Stimulated activated CD4-positive, alpha-beta T cell treated with anti-CD3 and anti-CD28 coated beads, Interleukin-1b, Interleukin-23, amount 100 ng/mL, for 1 hour (primary cell): ENCODE measurements at places on chromosomes 6 and 20.

DNA sequence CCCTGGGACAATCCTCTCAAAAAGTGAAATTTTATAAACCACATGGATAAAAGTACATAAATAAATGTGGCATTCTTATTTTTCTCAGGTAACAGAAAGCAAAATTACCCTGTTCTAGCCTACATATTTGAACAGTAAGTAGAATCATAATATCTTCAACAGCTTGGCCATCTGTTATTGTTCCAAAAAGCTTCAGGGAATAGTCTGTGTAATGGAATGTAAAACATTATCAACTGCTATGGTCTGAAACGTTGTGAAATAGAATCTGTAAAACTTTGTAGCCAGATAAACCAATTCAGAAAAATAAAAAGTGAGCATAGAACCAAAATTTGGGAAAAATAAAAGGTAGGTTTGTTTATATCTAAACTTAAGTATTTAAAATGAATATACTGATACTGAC, 114.7 kb downstream of the THEMIS start:
- DNase-seq = no peak

- DNase-seq = no peak
Measured at GRCh38 chr6:136604928-136605510, 54.8 kb upstream of the MAP7 start.

GRCh38 chr20:36504295-36504694, 37.0 kb upstream of the MYL9 start:
- no peak for DNase-seq

GRCh38 chr20:21808863-21809664, 103.6 kb downstream of the PAX1 start:
- DNase-seq = peak; percentile 4

GRCh38 chr20:57087102-57087501, 179.3 kb downstream of the BMP7 start:
- no peak for DNase-seq

GRCh38 chr6:32843331-32843978, 392 bp downstream of the PSMB8 start:
- DNase-seq = no peak

GRCh38 chr20:31484001-31484400, 8.9 kb downstream of the REM1 start:
- no peak for DNase-seq

- DNase-seq = peak; percentile 51
Measured at GRCh38 chr6:37705239-37706051, 7.8 kb upstream of the MDGA1 start.

- DNase-seq = no peak
Measured at GRCh38 chr6:37988127-37988526, 168.6 kb downstream of the ZFAND3 start.

DNA sequence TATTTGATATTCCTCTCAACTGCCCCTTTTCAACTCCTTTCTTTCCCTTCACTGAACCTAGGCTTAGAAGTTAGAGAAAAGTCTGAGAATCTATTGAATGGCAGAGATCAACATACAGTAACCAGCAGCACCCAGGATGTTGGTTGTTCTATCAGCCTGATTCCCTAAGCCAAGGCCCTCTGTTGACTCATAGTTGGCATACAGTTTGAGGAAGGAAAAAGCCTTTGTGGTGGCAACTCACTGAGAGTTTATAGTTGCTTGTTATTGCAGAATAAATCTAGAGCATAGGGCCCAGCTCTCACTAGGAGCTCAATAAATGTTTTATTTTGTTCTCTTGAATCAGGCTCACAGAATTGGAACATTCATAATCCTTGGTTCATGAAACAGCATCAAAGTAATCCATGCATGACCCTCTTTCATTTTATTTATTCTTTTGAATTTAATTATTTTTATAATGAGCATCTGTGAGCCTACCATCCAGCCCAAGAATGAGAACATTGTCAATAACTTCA, 119.1 kb upstream of the ADGRF1 start:
- DNase-seq = no peak

- no peak for DNase-seq
Measured at GRCh38 chr6:67047996-67048395, 1341.0 kb upstream of the EYS start.

- DNase-seq = no peak
Measured at GRCh38 chr20:33423141-33423834, 20.3 kb downstream of the SNTA1 start.

DNA sequence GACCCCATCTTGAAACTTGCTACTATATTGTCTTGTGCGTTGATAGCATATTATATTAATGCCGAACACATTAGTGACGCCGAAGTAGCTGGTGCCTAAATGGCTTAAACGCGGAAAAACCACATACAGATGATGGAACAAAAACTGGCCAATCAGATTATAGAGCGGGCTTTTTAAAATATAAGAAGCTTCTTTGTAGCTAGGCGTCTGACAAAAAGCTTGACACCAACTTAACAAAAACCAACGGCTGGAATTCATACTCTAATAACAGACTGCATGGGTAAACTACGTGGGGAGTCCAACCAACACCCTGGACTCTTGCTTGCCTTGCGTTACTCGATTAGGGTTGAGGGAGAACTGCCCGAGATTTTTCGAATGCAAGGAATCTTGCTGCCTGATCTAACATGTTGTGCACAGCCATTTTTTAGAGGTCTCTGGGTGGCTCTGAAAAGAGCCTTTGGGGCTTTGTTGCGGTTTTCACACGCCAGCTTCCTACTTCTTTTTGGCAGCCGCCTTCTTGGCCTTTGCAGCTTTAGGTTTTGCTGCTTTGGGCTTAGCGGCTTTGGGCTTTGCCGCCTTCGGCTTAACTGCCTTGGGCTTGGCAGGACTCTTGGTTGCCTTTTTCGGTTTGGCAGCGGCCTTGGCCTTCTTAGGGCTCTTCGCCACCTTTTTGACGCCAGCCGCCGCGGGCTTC, 45.7 kb downstream of the OR2B2 start:
- no peak for DNase-seq

- DNase-seq = no peak
Measured at GRCh38 chr20:4230651-4231050, 215.3 kb upstream of the RNF24 start.

DNA sequence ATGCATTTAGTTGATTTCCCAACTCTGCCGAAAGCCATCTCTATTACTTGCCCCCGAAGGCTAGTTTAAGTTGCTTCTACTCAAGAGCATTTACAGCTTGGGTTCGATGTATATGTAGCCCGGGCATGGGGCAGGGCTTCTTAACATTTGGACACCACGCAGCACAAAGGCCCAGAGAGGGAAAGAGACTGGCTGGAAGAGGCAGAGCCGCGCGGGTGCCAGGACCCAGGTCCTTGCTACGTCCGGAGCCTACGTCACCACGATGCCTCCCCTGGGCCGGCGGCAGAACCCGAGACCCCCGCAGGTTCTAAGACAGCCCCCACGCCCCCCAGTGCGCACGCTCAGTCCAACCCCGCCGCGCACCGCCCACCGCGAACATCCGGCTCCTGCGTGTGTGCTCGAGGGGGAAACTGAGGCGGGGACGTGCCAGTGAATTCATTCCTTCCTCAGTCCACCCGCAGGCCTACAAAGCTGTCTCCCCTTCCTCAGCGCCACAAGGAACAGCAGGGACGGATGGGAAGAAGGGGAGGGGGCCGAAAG, 367 bp upstream of the PCIF1 start:
- DNase-seq = no peak

DNA sequence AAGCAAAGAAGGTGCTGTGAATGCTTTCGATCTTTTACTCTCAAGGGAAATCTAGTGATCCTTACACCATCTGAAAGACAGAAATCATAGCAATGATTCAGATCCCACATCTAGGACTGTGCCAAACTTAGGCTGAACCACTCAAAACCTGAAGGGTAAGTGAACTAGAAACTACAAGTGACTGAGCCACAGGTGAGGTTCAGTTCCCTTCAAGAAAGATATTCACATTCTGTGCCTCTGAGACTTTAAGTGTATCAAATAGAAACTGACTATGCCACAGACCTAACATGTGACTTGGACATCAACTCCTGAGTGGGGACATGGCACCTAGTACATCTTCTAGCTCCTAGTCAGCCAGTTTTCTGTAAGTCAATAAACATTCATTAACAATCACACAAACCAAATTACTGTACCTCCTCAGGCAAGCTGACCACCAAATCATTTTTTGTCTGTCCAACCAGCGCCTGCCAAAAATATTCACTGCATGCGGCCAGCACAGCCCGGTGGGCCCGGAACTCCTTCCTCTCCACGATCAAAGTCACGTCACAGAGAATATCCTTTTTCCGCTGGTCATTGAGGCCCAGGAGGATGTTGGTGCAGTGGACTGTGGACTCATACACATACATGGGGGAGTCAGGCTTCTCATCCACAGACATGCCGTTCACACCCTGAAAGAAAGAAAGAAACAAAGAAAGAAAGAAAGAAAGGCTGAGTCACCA, 114.1 kb downstream of the GJA10 start:
- DNase-seq = no peak

GRCh38 chr20:48457193-48458002, 370.4 kb downstream of the PREX1 start:
- DNase-seq = no peak

DNA sequence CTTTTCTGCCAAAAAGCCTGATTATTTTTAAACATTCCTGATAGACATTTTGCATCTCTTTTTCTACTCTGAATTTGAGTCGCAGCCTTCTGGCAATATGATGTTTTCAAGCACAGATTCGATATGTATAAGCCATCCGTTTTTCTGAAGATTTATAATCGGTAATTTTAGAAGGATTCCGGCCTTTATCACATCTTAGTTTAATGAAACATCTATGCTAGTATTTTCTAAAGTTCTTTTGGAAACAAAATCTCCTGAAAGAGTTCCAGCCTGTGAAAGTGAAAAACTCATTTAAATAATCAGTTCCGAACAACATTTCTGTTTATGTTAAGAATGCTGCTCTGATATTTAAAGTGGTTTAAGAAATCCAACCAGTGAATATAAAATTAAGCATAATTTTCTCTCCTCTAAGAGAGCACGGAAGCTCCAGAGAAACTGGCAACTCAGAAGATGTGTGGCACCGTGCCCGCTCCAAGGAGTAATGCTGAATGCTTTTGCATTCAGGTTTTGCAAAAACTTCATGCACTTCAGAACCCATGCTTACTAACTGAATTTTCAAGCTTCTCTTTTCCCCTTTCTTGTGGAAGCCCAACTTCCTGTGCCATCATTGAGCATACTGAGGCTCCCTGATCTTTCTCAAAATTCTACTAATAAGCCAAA, 20.7 kb downstream of the NDUFAF4 start:
- no peak for DNase-seq

DNA sequence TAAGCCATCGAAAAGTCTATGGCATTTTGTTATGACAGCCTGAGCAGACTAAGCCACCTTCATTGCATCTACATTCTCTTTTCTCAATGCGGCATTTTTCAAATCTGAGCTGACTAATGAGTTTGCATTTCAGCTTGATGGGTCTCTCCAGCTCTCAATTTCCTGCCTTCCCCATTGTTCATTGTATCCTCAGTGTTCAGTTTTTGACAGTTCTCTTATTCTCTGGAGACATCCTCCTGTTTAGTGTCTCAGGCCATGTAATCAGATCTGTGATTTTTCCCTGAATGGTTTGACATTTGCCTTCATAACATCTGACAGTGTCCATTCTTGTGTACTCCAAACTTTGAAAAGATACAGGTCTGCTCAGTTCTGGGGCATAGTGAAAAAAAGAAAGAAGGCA, 27.9 kb upstream of the MCM3 start:
- DNase-seq = no peak

DNA sequence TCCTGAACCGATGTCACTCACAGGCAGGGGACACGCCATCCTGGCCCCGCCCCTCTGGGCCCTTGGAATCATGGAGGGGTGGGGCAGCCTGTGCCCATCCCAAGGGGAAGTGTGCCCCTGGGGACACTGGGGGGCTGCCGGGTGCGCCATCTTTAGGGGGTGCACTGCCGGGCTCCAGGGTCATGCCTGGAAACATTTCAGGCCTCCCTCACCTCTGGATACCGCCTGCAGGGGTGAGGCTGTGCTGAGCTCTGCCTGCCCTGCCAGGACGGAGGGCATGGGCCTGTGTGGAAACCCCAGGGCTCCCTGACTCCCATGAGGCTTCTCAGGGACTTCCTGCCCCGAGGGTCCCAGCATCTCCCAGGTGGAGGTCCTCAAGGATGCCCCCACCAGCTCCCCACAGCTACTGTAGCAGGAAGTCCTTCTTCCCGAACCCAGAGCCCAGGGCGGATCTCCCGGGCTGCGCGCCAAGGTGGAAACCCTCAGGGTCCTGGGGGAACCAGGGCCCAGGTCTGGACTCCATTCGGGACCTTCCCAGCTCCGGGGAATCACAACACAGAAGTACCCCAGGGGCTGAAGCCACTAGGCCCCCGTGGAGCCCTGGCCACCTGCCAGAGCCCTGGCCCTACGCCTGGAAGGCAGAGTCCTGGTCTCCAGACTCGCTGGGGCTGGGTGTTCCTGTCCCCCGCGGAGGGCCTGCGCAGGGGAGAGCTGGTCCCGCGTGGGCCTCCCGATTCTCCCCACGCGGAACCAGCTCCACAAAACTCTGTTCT, 15.6 kb downstream of the CHRNA4 start:
- DNase-seq = no peak

DNA sequence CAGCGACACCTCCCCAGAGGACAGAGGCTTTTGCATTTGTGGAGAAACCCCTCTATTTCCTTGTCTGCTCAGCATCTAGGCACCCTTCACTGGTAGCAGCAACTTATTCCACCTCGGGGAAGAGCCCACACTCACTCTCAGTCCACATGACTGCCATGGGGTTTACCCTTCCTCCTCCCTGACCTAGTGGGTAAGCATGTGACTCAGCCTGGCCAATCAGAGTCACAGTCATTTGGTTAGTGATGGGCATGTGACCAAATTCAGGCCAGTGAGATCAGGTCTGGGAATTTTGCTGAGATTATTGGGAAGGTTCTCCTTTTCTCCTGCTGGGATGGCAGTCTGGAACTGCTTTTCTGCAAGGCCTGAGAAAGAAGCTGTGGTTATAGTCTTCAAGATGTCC, 145.7 kb upstream of the PHACTR3 start:
- DNase-seq = no peak

DNA sequence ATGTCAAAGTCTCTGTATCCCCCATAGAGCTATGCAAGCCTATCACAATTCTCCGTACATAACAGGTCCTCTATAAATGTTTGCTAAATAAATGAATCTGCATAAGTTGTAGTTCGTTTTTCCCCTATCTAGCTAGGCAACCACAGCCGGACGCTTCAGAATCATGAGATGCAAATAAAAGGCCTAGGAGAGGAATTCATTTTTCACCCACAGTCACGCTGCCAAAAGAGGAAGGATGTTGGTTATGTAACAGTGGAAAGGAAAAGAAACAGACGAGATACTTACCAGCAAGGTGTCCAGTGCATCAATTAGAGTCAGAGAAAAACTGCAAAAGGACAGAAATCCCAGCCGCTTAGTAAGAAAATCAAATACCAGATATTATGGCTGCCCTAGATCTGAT, 2.4 kb downstream of the EDEM2 start:
- DNase-seq = no peak

DNA sequence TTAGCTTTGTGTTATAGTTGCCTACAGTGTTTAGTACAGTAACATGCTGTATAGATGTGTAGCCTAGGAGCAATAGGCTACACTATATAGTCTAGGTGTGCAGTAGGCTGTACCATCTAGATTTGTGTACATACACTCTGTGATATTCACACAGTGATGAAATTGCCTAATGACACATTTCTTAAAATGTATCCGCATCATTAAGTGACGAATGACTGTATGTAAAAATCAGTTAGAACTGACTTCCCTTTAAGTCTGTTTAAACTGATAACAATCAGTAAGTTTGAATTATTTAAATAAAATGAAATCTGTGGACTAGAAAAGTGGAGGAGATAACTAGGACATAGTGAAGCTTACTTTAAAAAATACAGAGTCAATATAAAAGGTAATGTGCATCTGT, 176.1 kb downstream of the CDKAL1 start:
- DNase-seq = no peak
